ENCODE measurements at places on chromosomes 2 and 18.
A peak's percentile ranks its signal among the peaks of the same experiment; 100 is the strongest.

DNA sequence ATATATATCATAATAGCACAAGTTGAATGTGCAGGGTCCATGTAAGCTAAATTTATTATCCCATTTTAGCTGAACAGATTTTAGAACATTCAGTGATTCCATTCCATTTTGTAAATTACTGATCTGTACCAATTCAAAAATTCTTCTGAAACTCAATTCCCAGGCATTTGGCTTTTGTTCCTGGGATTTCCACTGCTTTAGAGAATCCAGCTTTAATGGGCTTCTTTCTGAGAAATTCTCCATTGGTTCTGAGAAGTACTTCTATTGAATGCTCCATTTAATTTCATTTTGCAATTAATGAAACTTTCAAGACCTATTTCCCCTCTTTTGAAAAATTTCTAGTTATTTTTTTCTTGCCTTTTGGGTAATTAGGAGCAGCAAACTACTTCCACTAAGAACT is 36.8 kb downstream of the BCL2 start:
- no peak for DNase-seq

DNA sequence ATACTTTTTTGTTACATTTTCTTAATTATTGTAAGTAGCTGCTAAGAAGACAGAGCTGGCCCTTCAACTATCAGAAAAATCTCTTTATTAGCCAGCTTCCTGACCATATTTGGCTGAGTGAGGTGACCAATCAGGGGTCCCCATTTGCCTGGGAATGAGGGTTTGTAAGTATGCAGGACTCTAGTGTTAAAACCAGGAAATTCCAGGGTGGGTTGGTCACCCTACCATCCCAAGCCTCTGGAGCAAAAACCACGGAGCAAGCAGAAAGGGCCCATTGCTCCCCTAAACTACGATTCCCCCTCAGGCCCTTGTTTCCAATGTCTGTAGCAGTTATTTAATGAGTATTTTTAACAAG is 165.6 kb upstream of the NCKAP5 start:
- no peak for DNase-seq

GRCh38 chr2:28231110-28231631 is 161.5 kb upstream of the FOSL2 start:
- peak; percentile 26 for DNase-seq

DNA sequence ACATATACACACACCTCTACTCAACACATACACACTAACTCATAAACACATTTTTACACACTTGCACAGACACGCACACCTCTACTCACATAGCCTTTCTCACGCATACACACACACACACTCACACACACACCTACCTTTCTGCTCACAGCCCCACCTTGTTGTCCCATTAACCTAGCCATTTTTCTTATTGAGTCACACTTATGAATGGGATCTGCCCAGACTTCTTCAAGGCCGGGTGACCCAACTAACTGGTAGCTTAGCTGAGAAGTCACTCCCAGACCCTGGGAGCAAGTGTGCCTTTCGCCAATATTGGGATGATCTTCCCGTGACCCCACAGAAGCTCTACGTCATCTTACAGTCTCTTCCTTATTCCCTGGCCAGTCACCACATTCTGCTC is 192.2 kb downstream of the NCK2 start:
- DNase-seq, result no peak

DNA sequence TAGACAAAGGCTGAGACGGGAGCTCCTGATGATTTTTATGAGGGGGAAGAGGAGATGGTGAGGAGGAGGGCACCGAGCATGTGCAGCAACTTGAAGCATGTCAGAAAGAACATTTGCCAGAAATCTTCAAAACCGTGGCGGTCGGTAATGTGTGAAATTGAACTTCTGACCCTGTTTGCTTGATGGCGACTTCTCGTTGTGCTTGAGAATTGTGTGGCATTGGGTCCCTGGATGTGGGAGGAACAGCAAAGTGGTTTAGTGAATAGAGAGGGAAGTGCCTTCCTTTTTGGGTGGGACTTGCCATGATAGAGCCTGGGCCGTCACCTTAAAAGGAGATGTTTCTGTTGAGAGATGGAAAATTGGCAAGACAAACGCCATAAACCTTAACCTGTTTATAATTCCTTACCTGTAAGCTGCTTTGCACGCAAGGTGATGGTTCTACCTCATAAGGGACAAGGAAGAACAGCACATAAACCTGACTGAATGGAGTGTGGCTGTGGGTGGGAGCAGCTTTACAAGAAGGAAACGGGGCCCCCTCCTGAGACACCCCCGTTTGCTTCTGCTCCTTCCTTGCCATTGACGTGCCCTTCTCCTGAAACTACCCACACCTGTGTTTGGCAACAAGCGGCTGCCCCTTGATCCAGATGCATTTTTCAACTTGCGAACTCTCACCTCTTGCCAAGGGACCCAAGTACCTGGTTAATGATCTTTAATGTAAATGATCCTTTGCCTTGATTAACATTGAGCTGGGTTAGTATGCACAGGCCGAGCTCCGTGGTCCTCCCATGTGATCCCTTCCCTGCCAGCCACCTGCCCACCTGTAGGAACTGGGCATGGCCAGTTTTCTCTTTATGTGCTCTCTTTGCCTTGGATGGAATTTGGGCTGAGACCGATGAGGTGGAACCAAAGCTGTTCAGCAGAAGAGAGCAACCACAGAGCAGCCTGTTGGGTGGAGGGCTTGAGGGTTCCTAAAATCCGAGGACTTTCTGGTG is 153.2 kb downstream of the NEDD4L start:
- DNase-seq, result no peak

DNA sequence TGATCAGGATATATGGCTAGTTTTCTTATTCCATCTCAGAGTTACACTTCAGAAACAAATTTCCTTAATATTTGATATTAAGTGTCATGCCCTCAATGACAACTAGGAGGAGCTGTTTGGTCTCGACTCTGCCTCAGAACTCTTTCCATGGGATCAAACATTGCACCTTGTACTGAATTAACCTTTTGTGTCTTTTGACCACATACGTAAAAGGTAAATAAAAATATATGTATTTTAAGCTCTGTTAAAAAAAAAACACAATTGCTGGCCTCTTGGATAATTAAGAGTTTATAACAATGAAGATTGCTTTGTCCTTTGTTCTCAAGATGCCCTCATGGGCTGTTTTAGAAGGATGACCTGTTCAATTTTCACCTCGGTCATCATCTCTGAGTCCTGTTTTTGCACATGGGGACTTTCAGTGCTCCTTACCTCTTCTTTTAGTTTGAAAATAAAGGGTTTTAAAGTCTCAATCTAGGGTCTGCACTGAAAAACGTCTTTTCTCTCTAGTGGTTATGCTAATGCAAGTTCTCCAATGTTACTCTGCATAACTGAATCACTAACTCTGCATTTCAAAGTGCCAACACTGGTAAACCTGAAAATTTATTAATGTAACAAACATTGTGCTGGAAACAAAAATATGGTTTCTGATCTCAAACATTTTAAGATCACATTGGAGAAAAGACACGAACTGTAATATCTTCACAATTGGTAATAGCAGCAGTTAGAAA is 18.8 kb upstream of the FN1 start:
- peak; percentile 31 for DNase-seq

- DNase-seq, result no peak
Measured at GRCh38 chr18:48517048-48517447, 21.8 kb upstream of the CTIF start.

DNA sequence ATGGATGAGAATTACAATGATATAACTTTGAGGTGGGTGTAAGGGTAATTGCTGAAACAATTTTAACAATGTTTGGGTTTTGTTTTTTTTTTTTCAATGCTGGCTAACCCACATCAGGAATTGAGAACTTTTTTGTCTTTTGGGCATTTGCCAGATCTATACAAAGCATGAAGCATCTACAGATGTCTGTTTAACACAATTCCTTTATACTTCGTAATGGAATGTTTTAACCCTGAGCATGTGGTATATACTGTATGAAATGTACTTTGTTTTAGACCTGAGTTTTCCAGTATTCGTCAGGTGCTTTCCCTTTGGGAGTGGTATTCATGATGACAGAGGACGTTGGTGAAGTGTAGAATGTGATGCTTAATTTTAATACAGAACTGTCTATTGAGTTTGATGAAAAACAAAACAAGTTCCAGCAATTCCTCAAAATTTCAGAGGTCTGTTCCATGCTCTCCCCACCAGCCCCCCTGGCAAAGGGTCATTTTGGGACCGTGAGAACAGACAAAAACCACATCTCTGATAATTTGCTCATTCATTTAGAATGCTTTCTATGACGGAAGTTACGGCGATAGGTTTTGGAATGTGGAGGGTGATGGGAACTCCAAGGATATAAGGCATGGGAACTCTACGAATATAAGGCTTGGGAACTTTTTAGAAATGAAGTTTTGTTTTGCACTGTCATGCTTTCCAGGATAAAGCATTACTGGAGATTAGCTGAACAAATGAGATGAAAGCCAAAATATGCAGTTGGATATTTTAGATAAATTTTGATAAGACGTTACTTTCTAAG is 14.1 kb downstream of the LIMS1 start:
- no peak for DNase-seq

DNA sequence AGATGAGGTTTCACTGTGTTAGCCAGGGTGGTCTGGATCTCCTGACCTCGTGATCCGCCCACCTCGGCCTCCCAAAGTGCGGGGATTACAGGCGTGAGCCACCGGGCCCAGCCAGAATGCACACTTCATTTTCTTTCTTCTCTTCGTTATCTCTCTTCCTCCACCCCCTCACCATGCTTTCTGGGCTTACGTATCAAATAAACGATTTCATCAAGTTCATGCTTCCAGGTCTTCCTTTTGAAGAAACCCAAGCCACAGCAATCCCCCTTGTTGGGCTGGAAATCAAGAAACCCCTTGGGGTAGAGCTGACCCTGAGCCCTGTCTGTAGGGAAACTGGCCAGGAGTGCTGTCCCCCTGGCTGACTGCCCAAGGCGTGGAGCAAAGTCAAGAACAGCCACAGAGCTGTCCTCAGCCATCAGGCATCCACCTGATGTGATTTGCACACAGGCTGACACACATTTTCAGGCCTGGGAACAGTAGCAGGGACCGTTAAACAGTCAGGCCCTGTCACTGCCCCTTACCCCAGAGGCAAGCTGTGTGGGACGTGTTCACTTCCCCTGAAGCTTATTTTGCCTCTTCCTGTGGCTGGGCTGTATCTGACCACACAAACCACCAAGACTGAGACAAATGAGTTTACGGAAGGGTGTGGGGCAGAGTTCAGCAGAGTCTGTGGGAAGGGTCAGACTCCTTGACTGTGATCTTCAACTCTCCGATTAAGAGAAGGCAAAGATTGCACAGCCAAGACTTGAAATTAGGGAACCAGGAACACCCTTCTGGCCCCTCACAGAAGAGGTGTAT is 15.1 kb upstream of the NMUR1 start:
- DNase-seq, result peak; percentile 25

- DNase-seq, result no peak
Measured at GRCh38 chr2:104768694-104769093, 85.2 kb upstream of the POU3F3 start.

- no peak for DNase-seq
Measured at GRCh38 chr2:46634905-46635304, 155.5 kb downstream of the TMEM247 start.

GRCh38 chr2:51153236-51153635 is 121.3 kb upstream of the NRXN1 start:
- no peak for DNase-seq

DNA sequence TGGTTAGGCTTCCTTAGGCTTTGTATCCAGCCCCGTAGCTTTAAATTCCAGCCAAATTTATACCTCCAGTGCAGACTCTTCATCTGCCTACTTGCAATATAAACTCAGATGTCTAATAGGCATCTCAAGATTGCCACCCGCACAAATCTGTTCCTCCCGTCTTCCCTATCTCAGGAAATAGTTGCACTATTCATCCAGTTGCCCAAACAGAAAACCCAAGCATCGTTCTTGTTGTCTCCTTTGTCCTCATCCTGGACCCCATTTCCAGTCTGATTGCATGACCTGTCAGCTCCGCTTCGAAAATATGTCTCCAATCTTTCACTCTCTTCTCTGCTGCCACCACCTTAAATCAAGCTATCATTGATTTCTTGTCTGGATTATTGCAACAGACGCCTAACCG is 2.3 kb downstream of the FKBP1B start:
- DNase-seq, result no peak

DNA sequence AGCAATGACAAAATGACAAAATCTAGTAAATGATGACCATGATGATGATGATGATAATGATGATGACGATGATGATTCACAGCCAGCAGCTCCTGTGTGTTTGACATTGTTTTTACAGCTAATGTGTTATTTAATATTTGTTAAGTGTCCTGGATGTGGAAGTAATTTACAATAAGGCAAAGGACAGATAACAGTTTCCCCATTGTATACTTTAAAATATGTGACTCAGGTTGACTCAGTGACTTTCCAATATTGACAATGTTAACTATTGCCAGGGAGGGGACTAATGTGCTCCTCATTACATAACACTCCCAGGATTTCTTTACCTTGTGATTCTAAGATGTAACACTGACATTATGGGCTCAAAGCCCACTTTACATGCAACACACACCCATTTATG is 602.2 kb downstream of the FBXO15 start:
- no peak for DNase-seq

DNA sequence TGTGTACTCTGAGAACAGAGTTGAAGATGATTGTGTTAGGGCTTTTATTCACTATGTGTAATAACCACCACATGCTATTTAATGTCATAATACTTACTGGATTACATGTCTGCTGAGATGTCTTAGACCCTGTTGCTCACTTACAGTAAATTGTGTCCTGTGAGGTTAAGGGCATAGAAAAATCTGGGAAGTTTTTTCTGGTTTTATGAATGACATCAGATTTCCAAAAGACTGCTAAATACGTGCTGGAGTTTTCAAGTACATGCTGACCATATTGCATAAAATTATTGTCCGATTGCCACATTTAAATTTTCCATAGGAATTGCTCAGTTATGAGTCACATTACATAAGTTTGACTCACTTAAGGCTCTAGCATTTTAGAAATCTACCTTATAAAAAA is 96.7 kb upstream of the COL5A2 start:
- no peak for DNase-seq

DNA sequence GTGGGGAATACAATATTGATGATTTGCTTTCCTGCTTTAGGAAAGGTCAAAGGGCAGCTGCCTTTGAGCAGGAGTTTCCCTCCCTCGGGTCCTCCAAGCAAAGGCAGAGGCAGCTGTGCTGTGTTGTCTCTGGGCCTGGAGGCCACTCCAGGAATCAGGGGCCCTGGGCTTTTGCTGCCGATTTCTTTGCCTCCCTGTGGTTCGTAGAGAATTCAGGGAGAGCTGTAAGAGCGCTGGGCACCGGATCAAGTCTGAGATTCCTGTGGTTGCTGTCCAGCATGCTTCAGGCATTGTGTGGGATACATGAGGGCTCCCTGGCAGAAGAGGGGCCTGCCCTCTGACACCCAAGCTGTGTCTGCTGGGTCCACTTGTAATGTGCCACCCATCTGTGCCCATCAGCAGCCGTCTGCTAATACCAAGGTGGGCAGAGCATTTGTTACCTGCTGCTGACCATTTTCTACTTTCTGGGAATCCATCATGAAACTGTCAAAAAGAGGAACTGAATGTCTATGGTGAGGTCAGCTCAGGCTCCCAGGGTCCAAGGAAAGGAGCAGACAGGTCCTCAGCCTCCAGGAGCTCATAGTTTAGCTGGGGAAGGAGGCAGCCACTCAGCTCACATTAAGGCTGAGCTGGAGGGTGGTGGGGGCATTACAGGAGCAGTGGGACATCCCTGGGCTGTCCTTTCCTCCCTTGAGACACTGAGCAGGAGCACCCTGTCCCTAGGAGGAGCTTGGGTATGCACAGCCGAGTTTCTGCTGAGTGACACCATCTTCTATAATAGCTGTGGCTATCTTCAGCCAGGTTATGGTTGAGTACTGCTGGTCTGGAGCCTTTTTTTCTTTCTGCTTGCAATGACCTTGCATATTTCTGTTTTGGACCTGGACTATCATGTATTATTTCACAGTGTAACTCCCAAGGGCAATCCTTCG is 68.5 kb downstream of the CTIF start:
- peak; percentile 72 for DNase-seq

- DNase-seq, result no peak
Measured at GRCh38 chr18:40546875-40547274, 1408.2 kb upstream of the PIK3C3 start.

Measured in urothelium cell line (cell line).